Heart left ventricle (tissue), 16 donors: ENCODE measurements at places on chromosomes 6 and 20.
A peak's percentile ranks its signal among the peaks of the same experiment; 100 is the strongest.

DNA sequence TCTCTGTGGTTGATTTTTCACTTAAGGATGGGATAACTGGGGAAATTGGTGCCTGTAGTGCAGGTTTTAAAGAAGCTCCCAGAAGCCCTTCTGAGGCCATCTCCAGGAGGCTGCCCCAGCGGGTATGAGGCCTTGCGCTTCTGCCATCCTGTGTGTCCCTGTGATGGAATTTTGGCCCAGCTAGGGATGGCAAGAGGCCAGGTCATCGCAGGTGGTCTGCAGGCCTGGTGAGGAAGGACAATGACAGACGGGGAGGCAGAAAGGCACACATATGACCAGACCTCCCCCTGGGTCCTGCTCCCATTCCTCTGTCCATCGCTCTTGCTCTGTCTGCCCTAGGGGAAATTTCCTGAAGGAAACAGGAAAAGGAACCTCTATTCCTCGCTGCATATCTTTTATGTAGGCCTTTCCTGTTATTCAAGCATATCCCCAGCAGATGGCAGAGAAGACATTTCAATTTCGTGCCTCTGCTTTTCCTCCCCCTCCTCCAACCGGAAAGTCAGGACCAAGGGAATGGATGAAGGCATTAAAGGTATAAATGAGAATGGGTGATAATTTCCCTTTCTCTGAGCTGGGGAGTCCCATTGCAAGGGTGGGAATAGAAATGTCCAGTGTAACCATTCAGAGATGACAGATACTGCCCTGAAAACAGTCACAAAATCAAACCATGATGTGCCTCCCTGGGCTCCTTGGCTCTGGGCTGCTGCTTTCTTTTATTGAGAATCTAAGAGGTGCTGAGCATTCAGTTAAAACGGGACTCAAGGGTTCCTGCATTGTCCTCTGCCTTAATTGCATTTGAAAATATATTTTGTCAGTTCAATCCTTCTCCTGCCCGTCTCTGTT is 17.6 kb upstream of the HLA-F start:
- DNase-seq, result no peak

DNA sequence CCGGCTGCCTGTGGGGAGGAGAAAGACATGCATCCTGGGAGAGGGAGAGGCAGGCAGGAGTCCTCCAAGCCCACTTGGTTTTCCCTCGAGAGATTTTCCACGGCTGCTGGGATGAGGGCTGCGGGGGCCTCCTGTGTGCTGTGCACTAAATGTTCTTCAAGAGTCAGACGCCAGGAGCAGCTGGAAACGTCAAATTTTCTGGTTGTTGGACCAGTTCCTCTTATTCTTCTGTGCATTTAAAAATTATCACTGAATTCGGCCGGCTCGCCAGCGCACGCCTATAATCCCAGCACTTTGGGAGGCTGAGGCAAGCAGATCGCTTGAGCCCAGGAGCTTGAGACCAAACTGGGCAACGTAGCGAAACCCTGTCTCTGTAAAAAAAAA is 32.8 kb upstream of the NTSR1 start:
- no peak for DNase-seq

DNA sequence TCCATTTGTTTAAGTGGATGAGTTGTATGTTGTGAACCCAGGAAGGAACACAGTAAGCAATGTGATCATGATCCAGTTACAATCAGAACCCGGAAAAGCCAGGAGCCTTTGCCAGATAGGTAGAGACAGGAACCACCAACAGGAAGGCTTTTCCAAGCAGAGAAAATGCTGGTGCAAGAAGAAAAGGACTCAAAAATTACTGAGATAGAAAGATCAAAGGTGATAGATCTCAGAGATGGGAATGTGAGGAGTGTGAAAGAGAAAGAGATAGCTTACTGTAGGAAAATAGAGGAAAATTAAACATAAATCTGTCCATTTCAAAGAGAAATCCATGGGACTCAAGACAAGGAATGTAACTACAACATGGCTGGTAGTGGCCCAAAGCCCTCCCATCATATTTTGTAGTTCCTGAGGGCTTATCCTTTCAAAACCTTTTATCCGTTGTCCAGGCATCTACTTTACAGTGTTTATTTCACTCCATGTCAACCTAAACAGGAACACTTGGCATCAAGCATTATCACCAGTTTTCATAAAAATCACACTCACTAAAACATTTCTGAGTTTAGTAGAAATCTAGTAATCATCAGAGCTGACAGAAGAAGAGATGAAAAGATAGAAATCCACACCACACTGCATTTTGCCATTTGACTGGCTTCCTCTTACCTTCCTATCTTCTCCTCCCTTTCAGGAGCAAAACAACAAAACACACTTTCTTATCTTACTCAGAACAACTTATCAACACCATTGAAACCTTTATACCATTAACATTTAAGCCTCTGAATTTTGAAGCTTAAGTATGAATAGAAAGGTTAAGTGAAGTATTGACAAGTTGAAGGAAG is 44.5 kb upstream of the STXBP5 start:
- no peak for DNase-seq

GRCh38 chr6:152184573-152184916 is 377.1 kb downstream of the ESR1 start:
- DNase-seq, result no peak

DNA sequence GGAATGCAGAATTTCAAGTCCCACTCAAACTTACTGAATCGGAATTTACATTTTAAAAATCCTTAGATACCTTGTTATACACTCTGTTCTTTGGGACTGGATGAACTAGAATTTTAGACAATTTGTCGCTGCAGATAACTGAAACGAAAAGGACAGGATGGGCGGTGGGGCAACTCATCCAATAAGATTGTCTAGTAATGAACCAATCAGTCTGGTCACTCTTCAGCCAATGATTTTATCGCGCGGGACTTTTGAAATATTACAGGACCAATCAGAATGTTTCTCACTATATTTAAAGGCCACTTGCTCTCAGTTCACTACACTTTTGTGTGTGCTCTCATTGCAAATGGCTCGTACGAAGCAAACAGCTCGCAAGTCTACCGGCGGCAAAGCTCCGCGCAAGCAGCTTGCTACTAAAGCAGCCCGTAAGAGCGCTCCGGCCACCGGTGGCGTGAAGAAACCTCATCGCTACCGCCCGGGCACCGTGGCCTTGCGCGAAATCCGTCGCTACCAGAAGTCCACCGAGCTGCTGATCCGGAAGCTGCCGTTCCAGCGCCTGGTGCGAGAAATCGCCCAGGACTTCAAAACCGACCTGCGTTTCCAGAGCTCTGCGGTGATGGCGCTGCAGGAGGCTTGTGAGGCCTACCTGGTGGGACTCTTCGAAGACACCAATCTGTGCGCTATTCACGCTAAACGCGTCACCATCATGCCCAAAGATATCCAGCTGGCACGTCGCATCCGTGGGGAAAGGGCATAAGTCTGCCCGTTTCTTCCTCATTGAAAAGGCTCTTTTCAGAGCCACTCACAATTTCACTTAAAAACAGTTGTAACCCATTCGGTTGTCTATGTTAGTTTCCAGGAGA is 41.9 kb upstream of the HFE start:
- DNase-seq, result peak; percentile 86

DNA sequence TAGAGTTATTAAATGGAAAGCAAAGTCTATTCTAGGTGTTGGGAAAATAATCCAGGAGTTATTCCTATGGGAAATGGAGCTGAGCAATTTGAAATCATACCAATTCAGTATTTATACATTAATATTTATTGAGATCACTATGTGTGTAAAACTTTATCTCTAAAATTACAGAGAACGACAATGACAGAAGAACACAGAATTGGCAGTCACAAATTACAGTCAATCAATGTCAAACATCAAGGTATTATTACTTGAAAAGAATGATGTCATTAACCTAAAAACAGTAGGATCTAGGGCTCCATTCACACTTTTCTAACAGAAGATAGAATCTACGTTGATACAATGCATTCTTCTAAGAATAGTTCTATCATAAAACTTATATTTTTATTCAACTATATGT is 154.9 kb upstream of the GJE1 start:
- no peak for DNase-seq

GRCh38 chr6:34130862-34131261 is 15.0 kb downstream of the GRM4 start:
- no peak for DNase-seq

GRCh38 chr20:2599288-2600006 is 53.0 kb upstream of the NOP56 start:
- DNase-seq, result no peak

- DNase-seq, result no peak
Observed at GRCh38 chr6:71157345-71157744, 131.3 kb upstream of the OGFRL1 start.

- no peak for DNase-seq
Observed at GRCh38 chr6:52603000-52603795, 26.3 kb upstream of the TRAM2 start.

DNA sequence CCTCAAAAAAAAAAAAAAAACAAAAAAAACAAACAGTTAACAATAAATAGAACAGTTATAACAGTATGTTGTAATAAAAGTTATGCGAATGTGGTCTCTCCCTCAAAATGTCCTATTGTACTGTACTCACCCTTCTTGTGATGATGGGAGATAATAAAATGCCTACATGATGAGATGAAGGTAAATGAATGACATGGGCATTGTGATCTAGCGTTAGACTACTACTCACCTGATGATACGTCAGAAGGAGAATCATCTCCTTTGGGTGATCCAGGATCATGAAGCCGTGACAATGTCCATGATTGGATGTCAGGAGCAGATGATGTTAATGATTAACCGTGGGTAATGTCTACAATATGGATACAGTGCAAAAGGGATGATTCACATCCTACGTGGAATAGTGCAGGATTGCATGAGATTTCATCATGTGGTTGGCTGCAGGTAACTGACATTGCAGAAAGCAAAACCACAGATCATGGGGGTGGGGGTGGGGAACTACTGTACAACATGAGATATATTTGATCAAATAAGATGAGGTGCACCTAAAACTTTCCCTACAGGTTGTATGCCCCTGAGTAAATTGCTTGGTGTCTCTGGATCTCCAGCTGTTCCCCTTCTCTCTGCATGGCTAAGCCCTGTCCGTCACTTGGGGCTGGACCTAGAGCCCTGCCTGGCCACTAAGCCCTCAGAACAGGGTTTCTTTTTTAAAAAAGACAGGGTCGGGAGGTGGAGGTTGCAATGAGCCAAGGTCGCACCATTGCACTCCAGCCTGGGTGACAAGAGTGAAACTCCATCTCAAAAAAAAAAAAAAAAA is 6.2 kb upstream of the RBCK1 start:
- DNase-seq, result no peak

DNA sequence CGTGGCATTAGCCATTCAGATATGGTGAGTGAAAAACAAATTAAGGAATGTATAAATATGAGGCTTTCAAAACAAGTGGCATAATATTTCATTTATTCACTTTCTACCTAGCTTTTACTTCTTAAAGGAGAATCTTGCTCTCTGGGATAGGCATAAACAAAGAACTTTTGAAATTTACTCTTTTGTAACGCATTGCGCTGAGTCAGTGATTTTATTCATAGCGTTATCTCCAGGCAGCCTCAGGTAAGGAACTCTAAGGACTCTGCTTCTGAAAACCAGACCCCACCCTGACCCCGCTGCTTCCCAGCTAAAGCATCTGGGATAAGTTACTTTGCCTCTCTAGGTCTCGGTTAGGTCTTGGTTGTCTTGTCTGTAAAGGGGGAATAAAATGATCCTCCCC is 234.7 kb downstream of the MYLK4 start:
- DNase-seq, result no peak
